ENCODE measurements at places on chromosomes 4 and X.

DNA sequence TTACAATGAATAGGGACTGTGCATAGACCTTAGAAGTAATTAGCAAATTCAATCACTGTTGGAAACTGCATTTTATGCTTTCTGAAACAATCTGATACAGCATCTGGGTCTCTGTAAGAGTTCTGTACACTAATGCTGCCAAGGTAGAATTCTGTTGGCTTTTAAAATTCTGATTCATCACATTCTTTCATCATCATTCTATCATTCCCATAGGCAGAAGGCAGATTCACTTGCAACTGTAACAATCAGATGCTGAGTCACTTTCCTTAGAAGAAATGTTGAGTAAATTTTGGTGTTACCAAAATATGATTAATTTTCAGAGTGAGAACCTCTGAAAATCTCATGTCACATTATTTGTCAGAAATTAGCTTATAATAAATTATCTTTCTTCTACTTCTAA, 267.2 kb downstream of the MAPK10 start:
- DNase-seq = no peak

- DNase-seq = no peak
Measured at GRCh38 chrX:42384956-42385355, 393.0 kb downstream of the PPP1R2C start.

- DNase-seq = no peak
Measured at GRCh38 chr4:113159942-113160545, 110.6 kb downstream of the ANK2 start.

DNA sequence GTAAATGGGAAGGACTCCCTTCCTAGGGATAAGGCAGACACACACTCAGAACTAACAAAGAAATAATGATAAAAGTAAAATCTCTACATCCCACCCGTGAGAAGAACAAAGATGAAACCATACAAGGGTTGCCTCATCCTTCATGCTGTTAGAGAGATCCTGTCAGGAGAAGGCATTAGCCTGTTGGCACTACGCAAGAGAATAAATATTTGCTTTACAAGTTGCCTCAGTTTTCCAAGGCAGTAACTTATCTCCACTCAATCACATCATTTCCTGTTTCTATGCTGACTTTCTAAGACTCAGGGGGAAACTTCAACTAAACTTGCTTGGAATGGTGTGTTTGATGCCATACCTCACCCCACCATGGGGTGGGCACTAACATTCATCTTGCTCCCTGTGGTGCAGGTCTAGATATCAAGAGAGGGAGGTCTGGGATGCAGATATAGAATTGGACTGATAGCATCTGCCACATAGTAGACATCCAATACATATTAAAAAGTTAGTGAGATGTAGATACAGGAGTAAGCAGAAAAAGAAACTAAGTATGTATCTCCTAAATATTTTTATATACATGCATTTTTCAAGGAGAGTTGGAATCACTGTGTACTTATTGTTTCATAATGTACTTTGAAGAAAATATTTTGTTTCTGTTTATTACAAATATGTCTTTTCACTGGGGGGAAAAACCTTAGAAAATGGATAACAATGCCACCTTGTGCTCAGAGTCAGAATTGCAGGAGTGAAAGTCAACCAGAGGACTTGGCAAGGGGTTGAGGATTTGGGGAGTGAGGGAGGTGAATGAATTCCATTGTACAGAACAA, 57.2 kb upstream of the BEX4 start:
- DNase-seq = no peak

DNA sequence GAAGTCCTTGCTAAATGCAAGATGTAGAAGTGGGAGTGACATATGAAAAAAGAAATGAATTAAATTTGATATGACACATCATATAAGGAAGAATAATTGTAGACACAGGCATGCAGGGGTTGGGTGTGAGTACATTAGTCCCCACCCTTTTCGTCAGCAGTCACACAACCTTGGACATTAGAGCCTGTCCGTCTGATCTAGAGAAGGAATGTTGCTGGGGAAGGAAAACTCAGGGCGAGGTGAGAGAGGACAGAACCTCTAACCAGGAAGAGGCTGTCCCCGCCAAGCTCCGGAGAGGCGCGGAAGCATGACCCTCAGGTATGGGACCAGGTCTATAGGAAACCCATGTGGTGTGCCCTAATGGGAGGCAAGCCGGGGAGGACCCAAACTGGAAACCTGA, 102.1 kb downstream of the RELL1 start:
- no peak for DNase-seq

DNA sequence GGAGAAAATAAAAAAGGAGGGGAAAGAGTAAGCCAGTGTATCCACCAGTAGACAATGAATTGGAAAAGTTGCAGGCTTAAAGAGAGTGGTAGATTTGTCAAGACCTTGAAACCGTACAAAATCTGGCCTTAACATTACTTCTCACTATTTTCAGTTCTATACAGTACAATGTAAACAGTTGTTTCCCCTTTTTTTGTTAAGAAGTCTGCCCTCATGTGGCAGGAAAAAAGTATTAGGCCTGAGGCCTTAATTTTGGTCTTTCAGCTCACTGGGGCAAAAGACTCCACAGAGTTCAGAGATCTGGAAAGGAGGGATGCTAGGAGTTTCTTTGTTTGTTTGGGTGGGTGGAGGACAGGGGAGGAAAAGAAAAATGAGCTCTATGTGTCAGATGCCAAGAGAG, 92.8 kb upstream of the CCDC160 start:
- no peak for DNase-seq

DNA sequence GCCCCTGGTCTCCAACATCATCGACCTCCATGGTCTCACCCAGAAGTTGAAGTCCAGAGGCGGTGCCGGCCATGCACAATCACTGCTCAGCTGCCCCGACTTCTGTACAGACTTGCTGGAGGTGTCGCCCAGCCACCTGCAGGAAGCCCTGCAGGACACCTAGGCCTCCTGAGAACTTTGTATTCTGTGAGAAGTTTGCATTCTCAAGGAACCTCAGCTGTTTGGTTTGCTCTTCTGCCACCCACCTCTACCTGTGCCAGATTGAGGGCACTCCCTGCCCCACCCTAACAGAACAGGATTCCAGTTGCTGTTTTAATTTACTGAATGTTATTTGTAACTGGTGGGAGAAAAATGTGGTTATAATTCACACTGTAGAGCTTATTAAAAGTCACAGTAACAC, 46.8 kb downstream of the TRIM61 start:
- no peak for DNase-seq

DNA sequence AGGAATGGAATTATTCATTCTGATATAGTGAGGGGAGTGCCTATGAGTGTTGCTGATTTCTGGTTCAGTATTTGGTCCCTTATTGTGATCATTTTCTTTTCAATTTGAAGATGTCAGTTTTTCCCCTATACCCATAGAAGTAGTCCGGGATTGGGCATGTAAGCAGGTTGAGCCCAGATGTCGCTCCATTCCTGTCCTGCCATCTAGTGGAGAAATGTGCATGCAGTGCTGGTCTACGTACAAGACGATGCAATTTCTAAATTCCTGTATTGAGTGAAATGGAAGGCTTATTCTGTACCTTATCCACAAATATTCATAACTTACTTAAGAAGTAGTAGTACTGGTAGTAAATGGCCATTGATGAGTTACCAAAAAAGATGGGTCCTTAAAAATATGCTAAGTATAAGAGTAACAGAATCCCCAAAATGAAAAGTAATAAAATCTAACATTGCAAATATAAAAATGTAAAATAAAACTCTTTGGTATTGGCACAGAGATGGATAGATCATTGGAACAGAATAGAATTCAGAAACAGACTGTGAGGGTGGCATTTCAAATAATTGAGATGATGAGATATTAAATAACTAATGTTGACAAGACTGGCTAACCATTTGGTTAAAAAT, 60.9 kb downstream of the UGT8 start:
- peak; percentile 48 for DNase-seq

DNA sequence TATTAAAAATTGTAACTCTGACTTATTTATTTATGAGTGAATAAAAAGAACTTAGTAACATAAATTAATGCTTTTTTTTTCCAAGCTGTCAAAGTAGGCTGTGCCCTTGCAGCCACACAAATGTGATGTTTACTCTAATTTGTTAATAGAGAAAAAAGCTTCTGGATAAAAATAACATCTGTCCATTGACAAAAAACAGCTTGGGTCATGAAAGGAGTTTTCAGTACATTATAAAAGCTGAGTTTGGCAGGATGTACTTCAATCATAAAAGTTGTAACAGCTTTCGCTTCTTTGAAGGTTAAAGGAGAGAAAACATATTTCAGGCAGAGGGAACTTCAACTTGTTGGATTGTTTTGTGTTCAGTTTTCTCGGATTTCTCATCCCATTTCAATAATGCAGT, 105.6 kb downstream of the SLC4A4 start:
- DNase-seq = no peak

DNA sequence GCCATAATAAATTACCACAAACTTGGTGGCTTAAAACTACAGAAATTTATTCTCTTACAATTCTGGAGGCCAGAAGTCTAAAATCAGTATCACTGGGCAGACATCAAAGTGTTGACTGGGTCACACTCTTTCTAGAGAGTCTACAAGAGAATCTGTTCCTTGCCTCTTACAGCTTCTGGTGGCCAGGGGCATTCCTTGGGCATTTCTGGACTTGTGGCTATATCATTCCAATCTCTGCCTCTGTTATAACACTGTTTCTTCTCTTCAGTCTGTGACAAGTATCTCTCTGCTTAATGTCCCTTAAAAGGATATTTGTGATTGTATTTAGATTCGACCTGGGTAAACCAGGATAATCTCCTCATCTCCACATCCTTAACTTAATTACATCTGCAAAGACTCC, 207.3 kb upstream of the DCAF8L1 start:
- no peak for DNase-seq

- DNase-seq = no peak
Measured at GRCh38 chr4:126850286-126850685, 782.5 kb upstream of the INTU start.

GRCh38 chrX:43018031-43018430, 240.1 kb upstream of the PPP1R2C start:
- DNase-seq = no peak

- DNase-seq = no peak
Measured at GRCh38 chrX:3717742-3718420, 4.4 kb upstream of the PRKX start.

- DNase-seq = no peak
Measured at GRCh38 chr4:182163180-182163579, 80.0 kb upstream of the TENM3 start.

DNA sequence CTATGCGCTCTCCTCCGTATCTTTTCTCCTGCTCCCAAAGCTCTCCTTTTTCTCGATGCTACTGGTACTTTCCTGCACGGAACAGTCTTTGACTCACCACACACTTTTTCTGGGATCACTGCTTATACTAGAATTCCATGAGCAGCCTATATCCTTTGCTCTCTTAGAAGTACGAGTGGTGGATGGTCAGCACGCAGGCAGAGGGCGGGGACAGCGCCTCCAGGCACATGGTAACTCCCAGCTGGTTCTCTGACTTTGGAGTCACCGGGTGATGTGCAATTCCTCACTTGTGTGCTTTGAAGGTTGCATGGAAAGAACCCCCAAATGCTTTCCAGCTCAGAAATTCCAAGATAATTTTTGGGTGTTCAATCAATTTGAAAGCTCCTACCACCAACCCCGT, 56.0 kb downstream of the STX18 start:
- no peak for DNase-seq

DNA sequence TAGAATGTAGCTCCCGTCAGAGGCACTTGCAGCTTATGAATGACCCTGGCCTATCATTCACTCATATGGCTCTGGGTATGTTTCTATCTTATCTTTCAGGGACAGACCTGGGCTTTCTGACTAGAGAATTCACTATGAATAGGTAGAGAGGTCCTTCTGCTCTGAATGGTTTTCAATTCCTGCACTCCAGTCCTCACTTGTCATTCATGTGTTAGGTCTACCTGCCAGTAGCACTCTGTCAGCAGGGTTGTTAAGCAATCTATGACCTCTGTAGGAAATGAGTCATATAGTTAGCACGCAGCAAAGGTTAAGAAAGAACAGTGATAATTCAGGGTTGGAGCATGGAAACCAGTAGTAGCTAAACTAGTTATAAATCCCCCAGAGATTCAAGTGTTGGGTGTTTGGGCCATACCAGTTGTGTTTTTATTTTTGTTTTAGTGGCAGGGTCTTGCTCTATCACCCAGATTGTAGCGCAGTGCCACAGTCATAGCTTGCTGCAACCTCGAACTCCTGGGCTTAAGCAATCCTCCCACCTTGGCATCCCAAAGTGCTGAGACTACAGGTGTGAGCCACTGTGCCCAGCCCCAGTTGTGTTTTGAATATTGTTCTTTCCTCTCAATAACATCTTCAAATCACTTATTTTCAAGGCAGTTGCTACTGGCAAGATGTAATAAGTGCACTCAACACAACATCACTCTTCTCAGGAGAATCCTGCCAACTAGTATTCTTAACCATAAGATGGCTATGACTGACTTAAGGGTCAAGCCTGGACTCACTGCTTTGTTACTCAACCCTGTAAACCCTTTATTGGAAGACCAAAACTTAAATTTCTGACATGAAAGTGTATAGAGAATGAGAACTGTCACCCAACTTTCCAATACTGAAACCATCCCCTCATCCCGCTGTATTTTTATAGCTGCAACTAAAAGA, 25.1 kb downstream of the ARL13A start:
- no peak for DNase-seq

DNA sequence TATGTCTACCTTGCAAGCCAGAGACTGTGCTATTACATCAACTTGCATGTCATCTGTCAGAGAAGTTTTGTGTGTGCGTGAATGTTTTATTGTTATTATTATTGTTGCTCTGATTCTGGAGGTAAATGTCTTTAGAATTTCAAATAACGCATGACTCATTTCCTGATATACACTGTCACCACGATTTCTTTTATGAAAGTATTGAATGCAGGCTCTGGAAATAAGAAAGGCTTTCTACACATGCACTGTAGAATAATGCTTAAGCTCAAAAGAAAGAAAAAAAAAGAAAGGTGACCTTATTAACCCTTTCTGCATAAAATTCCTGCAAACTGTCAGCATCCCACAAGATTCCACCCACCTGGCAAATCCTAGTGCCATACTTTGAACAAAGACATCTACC, 632.9 kb downstream of the ZNF674 start:
- no peak for DNase-seq

- no peak for DNase-seq
Measured at GRCh38 chr4:126404549-126404948, 1089.8 kb downstream of the FAT4 start.

- no peak for DNase-seq
Measured at GRCh38 chr4:182748283-182748682, 168.9 kb downstream of the DCTD start.

DNA sequence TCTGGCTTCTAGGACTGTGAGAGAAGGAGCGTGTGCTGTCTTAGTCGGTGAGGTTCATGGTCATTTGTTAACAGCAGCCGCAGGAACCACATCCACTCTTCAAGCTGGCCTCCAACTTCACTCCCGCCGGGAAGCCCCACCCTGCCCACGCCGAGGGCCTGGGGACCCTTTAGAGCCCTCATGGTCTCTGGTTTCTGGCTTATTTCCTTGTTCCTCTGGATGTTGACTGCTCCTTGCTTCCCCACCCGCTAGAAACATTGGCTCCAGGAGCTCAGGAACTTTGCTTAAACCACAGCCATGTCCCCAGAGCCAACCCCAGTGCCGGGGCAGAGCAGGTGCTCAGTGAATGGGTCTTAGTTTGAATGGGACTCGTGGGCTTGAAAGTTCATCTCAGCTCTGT, 40.8 kb downstream of the HTRA3 start:
- DNase-seq = no peak

GRCh38 chrX:49179358-49179757, 6.8 kb downstream of the PRICKLE3 start:
- DNase-seq = no peak

Measured in naive B cell (primary cell).